ENCODE measurements at places on chromosomes 7 and 10.

GRCh38 chr7:155574556-155575290, 28.4 kb upstream of the CNPY1 start:
- no peak for DNase-seq

GRCh38 chr10:51073453-51074237, 642 bp upstream of the PRKG1 start:
- no peak for DNase-seq

DNA sequence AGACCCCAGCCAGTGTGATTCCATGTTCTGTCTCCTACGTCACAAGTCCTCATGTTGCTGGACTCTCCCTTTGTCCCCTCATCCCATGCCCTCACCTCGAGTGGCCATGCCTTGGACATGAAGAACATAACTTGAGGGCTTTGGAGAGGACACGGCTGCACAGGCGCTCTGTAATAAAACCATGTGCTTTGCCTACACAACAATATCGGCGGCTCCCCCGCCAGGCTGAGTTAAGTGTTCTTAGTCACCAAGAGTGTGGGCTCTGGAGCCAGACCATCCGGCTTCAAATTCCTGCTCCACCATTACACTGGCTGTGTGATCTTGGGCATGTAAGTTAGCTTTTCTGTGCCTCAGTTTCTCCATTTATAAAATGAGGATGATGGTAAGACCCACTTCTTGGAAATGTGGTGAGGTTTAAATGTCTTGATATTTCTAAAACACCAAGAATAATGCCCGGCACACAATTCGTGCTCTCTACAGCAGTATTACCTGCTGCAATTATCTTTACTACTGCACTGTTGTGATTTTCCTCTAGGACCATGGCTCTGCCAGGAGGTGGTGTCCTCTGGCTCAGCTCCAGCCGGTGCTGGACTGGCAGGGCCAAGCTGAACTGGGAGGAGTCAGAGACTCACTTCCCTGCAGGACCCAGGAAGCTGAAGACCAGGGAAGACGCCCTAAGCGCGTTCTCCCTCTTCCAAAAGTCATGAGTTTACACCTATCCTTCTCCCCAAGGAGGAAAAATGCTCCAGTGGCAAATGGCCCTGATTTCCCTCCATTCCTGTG, 15.7 kb downstream of the SLIT1 start:
- DNase-seq: no peak

GRCh38 chr7:159104188-159104920, 40.3 kb downstream of the VIPR2 start:
- DNase-seq: no peak

- no peak for DNase-seq
These were observed 117.2 kb downstream of the SEMA3E start for GRCh38 chr7:83531766-83532165.

GRCh38 chr10:107341281-107341680, 176.8 kb upstream of the SORCS1 start:
- no peak for DNase-seq

DNA sequence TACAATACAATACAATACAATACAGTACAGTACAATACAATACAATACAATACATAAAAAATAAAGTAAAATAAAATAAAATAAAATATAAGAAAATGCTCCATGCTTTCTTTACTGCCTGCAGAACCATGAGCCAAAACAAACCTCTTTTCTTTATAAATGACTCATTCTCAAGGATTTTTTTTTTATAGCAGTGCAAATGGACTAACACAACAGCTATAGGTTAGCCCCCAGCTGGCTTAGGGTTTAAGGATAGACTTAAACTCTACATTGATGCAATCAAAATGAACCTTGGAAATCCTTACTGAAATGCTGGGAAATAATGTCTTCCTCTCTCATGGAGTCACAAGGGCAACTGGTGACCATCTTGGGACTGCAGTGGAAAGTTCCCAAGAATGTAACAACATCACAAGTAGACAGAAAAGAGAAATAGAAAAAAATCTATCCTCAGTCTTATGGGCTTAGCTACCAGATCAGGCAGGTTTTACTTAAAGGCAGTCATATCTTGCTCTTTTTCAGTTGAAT, 348.9 kb downstream of the ARL4A start:
- no peak for DNase-seq

DNA sequence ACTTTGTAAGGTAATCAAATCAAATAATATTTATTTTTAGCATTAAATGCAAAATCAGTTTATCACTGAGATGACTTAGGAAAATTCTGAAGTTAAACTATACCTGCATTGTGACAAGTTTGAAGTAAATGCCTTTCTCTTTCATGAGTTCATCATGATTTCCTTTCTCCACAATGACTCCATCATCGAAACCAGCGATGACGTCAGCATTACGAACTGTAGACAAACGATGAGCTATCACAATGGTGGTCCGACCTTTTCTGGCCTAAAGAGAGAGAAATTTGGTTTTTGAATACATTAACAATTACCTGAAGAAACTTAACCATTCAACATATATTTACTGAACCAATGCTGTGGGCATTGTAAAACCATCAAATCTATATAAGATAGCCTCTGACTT, 54.9 kb downstream of the ABCB1 start:
- no peak for DNase-seq

DNA sequence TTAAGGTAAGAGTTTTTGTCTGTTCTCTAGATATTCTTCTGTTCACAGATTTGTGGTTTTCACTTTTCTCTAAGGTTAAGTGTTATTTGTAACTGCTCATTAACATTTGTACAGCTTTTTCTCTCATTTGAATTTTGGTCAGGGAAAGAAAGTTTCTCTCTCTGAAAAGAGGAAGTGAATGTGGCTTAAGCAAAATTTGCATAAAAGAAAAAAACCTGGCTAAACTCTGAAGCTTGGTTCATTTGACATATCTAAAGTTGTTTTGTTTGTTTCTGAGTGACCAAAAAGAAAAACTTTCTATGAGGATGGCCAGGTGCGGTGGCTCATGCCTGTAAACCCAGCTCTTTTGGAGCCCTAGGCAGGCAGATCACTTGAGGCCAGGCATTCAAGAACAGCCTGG, 22.0 kb upstream of the SLC26A4 start:
- DNase-seq: no peak

GRCh38 chr7:156768698-156769472, 124.1 kb downstream of the LMBR1 start:
- no peak for DNase-seq

All from NCI-H2227 treated with DMSO at 0.1 percent for 48 hours (cell line).